ENCODE measurements at places on chromosomes 5 and 9.

- no peak for ATAC-seq
These were observed 40.3 kb upstream of the GNE start for GRCh38 chr9:36298566-36298965.

DNA sequence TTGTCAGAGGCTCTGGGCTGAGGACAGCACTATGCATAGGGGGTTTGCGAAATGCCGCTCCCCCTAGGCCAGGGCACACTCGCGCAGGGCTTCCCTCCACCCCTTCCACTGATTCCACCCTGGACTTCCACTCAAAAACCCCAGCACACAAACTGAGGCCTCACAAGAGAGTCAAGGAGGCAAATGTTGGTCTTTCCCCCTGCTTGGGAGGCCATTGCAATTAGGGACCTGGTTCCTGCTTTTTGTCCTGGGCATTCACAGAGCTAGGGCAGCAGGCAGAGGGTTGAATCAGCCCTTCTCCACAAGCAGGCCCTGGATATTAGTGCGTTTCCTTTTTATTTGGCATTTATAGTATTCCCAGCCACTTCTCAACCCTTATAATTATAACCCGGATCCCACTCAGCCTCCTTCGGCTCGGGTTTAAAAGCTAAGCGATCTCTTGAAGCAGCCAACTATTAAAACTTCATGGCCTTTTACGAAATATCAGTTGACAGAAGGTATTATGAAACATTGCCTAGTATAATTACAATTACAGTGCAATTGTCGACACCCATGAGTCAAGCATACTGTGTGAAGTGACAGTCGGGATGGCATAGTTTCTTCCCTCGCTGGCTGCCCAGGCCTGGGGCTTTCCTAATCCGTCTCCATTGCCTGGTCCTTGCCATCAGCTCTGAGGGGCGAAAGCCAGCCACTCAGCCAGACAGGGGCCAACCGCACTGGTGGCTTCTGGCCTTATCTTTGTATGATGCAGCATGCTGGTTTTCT lies 285.5 kb upstream of the MAP3K1 start:
- no peak for ATAC-seq

- no peak for ATAC-seq
These were observed 192.1 kb downstream of the ERCC6L2 start for GRCh38 chr9:96067600-96067999.

DNA sequence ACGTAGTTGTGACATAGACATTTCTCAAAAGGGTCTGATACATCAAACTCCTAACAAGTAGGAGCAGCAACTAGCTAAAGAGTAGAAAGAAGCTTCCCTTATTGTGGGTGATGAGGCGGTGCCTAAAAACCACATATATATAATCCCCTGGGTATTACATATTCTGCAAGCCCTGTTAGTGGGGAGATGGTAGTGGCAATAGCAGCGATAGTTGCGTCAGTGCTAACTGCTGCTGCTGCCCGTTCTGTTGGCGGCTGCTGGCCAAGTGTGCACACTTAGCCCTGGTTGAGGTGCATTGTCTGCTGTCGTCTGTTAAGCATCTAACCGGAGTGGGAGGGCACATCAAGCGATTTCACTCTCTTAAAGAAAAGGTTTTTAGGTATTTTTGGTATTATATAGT lies 35.8 kb downstream of the VLDLR start:
- no peak for ATAC-seq

GRCh38 chr5:5751498-5751897 lies 329.0 kb downstream of the ICE1 start:
- no peak for ATAC-seq

DNA sequence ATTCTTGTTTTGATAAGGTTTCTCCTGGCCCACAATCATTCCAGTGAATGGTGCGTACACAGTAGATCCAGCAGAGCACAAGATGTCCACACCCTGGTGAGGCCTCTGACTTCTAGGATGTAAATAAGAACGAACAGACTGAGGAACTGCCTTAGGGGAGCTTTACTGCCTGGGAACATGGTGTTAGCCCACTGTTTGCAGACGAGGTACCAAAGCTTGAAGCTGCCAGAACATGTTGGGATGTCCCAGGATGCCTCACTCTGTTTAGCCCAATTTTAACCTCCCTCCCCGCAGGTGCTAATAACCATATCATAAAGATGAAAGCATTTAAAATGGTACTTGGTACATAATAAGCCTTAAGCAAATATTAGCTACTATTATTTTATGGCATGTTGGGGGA lies 3.5 kb downstream of the LECT2 start:
- ATAC-seq = peak; percentile 27

DNA sequence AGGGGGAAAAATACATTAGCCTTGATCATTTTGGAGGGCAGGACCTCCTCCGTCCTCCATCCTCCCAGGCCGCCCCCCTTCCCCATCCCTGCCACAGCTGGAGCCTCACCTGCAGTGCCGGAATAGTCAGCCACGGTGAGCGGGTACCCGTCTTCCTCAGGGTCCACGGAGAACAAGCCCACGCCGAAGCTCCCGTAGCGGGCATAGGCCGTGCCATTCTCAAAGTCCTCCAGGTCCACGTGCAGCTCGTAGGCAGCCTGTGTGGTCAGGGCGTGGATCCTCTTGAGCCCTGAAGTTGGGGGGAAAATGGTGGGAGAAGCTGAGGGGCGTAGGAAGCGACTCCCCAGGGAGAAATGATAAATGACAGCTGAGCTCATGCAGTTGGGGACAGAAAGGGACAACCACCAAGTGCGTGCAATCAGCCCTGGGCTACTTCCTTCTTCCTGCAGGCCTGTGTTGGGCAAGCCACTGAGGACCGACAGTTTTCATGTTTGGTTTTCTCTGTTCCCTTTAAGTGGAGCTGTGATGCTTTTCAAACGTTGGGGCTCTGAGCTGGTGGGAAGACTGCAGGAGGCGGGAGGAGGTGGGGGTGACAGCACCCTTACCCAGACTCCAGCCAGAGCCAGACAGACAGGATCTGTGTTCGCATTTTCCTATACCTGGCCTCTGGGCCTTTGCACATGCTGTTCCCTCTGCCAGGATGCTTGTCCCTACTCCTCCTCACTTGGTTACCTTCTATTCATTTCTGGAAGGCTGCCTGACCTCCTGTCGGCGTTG lies 8.7 kb upstream of the QRFP start:
- no peak for ATAC-seq

DNA sequence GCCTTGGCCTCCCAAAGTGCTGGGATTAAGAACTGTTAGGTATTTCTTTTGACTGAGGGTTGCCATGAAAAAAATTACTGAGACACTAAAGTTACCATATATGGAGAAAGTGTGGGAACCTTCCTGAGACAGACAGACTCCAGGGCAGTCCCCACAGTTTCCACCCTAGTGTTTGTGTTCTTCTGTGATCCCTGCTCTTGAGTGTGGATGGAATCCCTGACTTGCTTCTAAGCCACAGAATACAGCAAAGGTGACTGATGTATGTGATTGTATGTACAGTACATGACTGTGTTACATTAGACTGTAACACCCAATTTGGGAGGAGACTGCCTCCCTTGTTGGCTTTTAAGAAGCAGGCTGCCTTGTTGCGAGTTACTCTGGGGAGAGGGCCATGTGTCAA lies 24.7 kb upstream of the ADAM19 start:
- ATAC-seq = no peak

- no peak for ATAC-seq
These were observed 65.9 kb downstream of the PRKACG start for GRCh38 chr9:68947842-68948569.

GRCh38 chr5:134534726-134535110 lies 9.2 kb downstream of the JADE2 start:
- ATAC-seq = no peak

DNA sequence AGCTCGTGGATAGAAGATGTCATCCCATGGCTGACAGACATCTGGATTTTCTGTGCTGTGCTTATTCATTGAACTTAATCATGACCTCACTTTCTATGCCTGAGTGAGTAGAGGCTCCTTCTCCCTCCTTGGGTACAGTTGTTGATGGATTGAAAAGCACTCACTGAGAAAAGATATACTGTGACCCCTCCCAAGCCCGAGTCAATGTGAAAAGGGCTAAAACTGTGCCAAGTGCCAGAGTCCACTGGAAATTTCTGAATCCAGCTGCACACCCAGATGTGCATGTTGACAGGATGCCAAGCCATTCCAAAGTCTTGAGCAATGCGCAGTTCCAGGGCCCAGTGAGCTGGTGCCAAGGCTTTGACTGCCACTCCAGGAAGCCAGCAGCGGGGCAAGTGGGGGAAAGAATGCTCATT lies 473.0 kb downstream of the NTRK2 start:
- no peak for ATAC-seq

GRCh38 chr5:105836268-105836667 lies 1834.5 kb downstream of the EFNA5 start:
- ATAC-seq = no peak

DNA sequence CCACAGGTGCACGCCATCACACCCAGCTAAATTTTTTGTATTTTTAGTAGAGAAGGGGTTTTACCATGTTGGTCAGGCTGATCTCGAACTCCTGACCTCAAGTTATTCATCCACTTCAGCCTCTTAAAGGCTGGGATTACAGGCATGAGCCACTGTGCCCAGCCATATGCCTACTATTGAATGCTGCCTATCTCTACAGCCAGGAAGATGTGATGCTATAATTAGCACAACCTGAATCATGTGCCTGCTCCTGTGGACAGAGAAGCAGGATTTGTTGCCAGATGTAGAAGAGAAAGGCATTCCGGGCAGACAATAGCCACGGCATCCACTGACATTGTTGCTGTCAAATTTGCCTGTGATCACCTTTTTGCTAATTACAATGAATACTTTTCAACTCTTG lies 24.4 kb upstream of the MLLT3 start:
- ATAC-seq = no peak

- ATAC-seq = peak; percentile 95
These were observed 10.3 kb upstream of the DOCK2 start for GRCh38 chr5:169626779-169627178.

DNA sequence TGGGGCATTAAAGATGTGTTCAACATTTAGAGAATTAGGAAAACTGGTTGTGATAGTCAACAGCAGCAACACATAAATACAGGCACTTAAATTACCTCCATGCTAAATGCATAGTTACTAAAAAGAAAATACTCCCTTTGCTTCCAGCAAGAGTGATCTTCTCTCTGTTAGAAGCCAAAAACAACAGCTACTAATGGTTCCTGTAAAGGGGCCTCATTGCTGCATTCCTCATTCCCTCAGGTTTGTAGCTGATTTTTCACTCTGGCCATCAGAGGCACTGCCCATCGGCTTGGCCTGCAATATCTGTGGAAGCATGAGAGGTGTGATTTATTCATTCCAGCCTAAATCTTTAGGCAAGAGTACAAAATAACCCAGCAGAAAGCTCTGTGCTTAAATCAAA lies 466.0 kb upstream of the ADAMTS16 start:
- ATAC-seq = no peak

- no peak for ATAC-seq
These were observed 164.5 kb downstream of the SPATA31D1 start for GRCh38 chr9:82153032-82153431.

DNA sequence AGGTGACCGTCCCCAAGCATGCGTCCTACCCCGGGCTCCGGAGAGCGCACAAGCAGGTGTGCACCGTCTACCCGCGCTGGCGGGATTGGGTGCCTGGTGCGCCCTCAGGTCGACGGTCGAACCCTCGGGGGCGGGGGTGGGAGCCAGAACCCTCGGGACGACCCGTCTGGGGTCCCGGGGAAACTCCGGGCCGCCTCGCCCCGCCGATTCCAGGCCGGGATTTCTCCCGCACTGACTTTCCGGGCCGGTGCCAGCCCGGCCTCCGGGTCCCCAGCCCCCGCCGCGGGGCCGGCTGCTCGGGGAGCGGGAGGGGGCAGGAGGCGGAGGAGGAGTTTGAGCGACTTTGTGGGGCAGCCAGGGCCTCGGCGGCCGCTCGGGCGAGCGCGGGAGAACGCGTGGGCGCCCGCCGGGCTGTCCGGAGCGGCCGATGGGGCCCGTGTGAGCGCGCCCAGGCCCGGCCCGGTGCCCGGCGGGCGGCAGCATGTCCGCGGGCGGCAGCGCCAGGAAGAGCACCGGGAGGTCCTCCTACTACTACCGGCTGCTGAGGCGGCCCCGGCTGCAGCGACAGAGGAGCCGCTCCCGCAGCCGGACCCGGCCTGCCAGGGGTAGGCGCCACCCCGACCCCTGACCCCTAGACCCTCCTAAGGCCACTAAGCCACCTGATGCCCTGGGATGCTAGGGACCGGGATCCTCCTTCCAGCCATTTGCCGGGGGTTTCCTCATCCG lies at the start of gene DAB2IP:
TSS of gene DAB2IP (plus strand) at position 340 of the 726 bp plus-strand sequence. CDS start at position 482, 142 bp downstream.
- peak; percentile 68 for ATAC-seq

- ATAC-seq = no peak
These were observed 481.4 kb downstream of the PSAT1 start for GRCh38 chr9:78778318-78778717.

DNA sequence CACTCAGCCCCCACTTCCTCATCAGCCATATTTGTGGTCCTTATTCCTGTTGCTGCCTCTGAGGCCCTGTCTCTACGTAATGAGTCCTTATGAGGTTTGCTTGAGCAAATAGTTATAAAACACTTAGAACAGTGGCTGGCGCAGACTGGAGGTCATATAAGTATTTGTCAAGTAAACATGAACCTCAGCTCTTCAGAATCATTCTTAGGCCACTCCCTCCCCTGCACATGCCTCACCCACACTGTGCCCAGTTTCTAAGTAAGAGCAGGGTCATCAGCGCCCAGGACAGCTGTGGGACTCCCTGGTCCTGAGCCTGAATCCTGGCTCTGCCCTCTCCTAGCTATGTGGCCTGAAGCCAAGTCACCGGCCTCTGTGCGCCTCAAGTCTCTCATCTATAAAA lies 4.0 kb downstream of the ST6GALNAC4 start:
- no peak for ATAC-seq

GRCh38 chr9:118364266-118365106 lies 660.3 kb downstream of the TLR4 start:
- no peak for ATAC-seq

DNA sequence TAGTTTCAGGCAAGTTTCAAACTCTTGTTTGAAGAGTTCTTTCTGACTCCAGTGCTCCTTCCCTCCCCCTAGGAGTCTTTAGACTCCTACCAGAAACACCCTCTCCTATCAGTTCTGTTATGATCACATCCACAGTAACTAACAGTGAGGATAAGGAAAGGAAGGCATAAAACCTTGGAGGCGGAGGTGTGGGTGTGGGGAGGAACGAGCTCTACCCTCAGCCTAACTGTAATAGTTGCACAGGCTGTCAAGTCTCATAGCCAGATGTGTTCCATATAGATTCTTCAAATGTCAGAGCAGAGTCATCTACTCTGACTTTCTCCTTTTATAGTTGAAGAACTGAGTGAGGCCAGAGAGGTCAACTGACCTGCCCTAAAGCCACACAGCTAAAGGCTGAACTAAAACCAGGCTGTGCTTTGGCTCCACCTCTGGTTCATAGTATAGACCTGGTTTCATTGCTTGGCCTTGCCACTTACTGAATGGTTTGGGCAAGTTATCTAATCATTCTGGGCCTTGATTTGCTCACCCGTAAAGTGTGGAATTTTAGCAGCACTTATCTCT lies 34.4 kb upstream of the PIK3R1 start:
- ATAC-seq = no peak

DNA sequence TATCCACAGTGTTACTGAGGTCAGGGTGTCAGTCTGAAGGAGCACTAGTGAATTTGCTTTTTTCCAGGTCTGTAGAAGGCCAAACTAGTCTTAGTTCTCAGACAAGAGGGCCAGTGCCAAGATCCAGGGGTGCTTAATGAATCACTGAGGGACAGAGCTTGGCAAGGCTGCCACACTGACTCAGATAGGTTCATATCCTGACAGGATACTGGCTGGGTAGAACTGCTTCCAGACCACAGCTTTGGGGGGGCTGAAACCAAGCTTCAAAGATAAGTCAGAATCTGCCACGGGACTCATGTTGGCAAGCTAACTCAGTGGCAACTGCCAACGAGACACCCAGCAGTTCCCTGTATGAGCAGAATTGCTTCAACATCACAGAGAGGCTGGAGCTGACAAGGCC lies 1125.4 kb downstream of the EFNA5 start:
- ATAC-seq = no peak
